ENCODE measurements at places on chromosomes 3 and 15.
A peak's percentile ranks its signal among the peaks of the same experiment; 100 is the strongest.

- DNase-seq, result no peak
These were observed 19.2 kb upstream of the C15orf39 start for GRCh38 chr15:75182187-75183131.

DNA sequence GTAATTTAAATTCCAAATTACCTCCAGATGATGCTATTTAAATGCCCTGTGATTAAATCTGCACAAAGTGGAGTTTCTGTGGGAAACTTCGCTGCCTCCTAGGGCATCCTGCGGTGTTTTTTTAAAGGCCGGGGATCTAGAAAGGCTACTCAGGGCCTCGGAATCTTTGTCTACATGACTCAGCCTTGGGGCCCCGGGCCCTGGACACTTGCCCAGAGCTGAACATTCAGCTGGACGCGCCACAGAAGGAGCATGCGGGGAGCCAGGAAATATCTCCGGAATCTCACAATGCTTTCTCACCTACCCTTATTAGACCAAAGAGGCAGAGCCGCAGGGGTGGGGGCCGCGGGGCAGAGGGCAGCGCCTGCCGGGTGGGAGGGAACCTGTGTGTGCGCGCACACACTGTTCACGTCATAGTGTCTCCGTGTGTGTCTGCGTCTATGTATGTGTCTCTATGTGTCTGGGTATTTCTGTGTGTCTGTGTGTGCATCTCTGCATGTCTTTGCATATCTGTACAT is 145.5 kb upstream of the TPM1 start:
- DNase-seq, result no peak

DNA sequence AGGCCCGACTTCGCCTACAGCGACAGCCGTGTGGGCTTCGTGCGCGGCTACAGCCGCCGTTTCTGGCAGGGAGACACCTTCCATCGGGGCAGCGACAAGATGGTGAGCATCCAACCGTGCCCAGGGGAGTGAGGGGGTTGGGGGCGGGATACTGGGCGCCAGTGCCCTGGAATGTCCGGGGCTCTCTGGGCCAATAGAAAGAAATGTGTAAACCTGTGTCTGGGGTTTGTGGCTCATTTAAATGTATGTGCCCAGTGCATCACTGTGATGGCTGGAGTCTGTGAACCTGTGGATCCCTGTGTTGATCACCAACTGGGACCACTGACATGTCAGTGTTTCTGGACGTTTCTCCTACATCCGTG is 423 bp downstream of the CHAC1 start:
- DNase-seq, result no peak

GRCh38 chr3:38585791-38586420 is 63.6 kb downstream of the SCN5A start:
- DNase-seq, result no peak

DNA sequence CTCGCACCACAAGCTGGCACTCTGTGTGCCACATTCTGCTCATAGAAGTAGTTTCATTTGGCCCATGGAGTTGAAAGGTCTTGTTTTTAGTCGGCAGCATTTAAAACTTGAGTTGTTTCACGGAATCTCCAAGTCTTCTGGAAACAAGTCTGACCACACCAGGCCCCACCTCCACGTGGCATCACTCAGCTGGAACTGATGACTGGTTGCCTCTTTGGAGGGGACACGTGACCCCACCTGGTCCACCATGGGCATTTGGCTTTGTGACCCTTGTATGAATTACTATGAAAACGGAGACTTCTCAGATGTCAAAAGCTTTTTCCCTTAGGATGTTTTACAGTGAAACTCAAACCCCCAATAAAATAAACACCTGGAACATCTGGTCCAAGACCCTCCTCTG is 74.9 kb downstream of the NTRK3 start:
- no peak for DNase-seq

DNA sequence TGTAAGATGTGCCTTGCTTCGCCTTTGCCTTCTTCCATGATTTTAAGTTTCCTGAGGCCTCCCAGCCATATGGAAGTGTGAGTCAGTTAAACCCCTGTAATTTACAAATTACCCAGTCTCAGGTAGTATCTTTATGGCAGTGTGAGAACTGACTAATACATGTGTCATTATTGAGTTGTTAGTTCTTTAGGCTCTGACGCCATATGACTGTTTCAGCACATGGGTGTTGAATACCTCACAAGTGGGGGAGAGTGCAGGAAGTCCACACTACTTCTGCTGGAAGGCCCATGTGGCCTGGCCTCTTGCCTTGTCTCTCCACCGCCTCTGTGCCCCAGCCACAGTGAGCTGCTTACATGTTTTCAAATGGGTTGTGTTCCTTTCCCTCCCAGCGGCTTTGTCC is 28.5 kb downstream of the MFSD1 start:
- no peak for DNase-seq

- peak; percentile 58 for DNase-seq
These were observed 39.6 kb downstream of the TGM4 start for GRCh38 chr3:44913868-44914468.

- no peak for DNase-seq
These were observed 151.5 kb upstream of the BFSP2 start for GRCh38 chr3:133248389-133248788.

DNA sequence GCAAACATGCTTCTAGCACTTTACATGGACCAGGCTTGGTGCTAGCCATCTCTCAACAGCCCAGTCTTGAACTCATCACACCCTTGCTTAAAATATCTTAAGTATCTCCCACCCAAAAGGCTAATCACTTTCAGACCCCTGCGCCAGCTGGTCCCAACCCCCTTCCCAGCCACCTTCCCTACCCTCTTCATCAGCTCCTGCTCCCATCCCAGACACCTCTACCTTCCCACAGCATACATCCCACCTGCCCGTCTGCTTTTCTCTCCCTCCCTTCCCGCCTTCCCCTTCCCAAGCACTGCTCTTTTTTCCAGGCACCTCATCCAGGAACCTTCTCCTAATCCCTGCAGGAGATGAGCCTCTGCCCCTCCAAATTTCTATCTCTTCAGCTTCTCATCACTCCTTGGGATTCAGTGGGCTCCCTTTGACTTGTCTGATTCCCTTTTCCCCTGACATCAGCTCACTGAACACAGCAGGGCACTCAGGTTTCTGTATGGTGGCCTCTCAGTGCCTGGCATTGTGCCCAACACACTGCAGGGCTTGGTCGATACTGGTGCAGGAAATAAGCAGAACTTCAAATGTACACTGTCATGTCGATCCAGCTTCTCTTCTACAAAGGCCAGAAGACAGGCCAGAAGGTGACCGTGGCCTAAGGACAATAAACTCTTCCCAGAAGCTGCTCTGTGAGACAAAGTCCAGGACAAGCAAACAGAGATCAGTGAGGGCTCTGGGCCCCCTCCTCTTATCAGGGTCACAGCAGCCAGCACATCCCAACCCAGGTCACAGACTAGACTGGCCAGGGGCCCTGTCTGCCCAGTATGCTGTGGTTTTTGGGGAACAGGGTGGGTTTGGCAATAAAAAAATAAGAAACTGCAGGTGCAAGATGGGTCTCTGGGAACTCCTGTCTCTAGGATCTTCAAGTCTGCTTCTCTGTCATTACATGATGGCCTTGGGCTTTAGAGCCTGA is 2.2 kb upstream of the ITIH1 start:
- DNase-seq, result no peak

DNA sequence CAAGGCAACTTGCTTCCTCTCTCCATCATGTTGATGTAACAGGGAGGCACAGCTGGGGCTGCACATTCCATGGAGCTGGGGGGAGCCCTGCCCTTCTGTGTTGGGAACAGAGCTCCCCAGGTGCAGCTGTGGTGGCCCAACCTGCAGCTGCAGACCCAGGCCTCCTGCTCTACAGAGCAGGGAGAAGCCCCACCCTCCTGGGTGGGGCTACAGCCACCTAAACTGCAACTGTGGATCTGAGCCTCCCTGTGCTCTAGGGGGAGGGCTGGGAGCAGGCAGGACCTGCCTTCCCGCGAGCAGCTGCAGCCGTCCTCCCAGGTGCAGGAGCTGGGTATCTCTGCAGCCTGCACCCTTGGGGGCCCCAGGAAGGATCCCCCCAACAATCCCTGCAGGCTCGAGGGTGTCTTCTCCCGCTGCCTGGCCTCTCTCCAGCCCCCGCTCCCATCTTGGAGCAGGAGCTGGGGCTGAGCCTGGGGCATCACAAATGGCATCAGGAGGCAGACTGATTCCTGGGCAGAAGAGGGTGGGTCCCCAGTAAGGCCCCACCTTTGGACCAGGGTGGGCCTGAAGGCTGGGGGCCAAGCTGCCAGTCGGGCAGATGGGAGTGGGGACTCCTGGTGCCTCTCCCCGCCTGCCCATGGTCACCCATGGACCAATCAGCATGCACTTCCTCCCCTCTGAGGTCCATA is 7.4 kb downstream of the LRRC58 start:
- DNase-seq, result no peak

DNA sequence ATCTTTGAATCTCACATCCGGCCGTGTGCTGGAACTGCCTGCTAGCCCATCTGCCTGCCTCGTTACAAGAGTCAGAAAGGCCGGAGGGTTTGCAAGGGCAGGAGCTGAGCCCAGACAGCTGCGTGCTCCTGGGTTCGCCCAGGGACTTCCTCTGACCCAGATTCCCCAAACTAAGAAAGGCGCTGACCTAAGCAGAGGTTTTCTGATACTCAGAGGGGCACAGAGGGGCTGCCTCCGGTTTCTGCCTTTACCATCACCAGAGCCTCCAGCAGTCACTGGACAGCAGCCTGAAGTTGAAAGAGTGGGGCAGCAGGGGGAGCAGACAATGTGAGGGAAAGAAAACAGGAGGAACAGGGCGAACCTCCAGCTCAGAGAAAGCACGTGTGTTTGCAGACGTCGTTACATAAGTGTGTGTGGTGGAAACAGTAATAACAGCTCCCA is 33.4 kb upstream of the RAD18 start:
- no peak for DNase-seq

DNA sequence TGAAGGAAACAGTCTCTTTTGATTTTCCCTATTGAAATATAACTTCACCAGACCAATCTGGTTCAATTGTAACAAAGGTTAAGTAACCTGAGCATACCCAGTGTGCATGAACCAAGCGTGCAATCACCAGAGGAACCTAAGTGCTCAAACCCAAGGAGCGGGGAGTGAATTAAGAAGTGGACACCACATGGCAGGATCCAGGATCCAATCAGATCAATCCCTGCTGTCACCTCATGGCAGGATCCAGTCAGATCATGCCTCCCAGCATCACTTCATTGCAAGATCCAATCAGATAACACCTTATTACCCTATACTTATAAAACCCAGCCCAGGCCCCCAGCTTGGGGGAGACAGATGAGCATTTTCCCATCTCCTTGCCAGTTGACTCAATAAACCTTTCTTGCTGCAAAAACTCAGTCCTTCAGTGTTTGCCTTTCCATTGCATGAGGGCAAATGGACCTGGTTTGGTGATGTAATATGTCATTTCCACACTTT is 38.9 kb upstream of the RNU6-1 start:
- DNase-seq, result no peak

DNA sequence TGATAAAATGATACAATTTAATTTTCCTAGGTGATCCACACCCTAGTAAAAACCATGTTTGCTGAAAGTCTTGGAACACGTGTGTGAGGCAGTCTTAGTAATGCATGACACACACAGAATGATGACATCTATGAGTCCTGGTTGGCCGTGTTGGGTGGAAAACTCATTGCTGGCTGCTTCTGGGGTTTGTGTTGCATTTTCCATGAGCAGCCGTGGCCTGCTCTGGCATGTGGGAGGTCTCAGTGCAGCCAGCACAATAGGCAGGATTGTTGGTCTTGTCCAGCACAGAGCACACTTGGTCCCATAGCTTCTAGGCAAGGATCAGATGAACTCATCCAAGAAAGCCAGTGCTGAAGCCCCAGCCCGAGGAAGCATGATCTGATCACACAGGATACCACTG is 172.8 kb upstream of the UBE3A start:
- no peak for DNase-seq

DNA sequence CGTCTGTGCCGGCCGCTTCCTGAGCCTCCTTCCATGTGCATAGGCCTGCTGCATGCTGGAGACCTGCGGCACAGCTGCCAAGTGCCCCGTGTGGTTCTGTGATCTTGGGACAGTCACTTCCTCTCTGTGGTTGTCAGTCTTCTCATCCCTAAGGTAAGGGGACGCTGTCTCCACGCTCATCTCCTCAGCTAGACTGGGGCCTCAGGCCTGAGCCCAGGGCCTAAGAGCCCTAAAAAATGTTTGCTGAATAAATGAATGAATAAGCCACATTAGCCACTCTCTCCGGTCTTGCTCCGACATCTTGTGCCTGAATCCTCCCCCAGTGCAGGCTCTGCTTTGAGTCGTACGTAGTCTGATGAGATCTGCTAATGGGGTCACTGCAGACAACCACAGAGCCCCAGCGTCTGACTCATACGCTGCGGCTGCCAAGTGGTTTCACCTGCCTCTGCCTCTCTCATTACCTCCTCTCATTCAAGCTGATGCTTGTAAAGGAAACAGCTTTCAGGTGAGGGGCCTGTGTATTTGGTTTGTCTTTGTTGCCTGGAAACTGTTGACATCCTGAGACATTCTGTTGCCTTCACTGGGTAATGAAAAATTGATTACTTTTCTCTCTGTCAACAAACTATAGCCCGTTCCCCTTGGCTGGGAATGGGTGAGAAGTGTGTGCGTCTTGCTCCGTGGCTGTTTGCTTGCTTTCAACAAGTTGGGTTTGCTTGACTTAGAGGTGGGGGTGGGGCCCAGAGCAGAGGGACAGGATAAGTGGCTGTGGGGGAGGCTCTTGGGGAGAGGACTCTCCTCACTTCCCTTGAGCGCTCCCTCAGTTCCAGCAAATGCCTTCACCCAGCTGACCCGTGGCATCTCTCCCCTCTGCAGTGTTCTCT is 15.9 kb downstream of the RPLP1 start:
- DNase-seq, result peak; percentile 87

DNA sequence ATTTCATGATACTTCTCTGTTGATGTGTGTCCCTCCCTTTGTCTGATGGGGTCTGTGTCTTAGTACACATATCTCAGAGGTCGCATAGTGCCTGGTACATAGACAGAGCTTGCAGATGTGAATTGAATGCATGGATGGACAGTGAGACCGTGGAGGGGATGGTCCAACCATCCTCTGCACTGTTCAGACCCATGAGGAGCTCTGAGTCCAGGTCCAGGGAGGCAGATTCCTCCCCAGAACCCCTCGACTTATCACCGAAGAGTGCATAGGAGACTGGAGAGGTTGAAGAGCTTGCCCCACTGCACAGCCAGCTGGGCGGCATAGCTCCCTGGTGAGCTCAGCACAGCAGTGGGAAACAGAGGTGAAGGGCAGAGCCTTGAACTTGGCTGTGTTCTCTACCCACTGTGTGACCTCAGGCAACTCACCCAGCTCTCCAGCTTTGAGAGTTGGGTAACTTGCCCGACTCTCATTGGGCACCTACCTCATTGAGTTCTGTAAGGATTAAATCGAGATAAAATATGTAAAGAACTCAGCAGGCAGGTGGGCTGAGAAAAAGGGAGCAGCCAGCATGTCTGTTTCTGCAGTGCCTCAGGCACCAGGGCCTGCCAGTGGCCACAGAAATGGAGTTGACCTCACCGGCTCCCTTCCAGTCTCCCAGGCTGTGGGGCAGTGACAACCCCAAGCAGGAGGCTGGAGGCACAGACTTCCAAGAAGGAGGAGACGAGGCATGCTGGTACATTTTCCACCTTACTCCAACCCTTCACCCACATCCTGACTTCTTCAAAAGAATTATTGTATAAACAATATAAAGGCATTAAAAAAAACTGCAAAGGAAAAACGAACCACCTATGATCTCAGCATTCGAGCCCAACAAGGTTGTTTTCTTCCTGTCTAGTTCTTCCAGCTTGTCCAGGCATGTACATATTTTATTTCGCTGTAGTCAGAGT is 54.1 kb upstream of the TFRC start:
- no peak for DNase-seq
